Astrocyte (in vitro differentiated cells and primary cell): ENCODE measurements at places on chromosomes 7 and 10.

GRCh38 chr7:134943785-134944400 is 42.4 kb upstream of the AGBL3 start:
- DNase-seq: no peak

GRCh38 chr7:22727714-22728035 is 675 bp downstream of the IL6 start:
- DNase-seq: no peak

GRCh38 chr10:44949127-44949802 is 10.3 kb upstream of the RASSF4 start:
- no peak for DNase-seq

DNA sequence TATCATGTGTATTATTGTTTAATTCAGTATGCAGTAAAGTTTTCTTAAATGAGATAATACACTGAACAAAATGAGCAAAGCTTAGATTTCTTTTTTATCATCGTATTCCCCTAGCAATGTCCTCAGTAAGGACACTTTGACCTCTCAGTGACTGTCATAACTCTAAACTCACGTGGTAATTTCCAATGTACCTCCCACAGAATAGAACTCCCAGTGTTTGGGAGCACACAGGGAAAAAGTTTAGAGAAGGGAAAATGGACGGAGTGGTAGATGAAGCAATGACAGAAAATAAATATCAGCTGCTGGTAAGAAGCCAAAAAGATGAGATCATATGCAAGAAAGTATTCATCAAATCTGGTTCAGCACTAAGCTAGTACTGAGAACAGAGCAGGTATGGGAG is 758.6 kb upstream of the KCND2 start:
- no peak for DNase-seq

GRCh38 chr7:43314379-43315158 is 202.1 kb downstream of the HECW1 start:
- no peak for DNase-seq

DNA sequence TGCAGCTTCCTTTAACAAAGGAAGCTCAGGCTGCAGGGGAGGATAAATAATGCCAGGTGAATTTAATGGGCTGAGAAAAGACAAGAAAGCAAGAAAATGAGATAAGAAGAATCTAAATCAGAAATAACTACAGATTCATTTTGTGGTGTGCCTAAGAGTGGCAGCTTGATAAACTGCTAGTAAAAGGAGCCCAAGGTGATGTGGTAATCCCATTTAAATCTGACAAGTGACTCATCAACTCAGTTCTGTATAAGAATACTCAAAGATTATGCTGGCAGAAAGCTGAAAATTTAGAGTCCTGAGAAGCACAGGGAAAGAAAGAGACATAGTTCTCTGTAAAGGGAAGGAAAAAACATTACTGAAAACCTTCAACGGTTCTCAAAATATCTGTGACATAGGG is 109.4 kb upstream of the PDE1C start:
- DNase-seq: peak; percentile 69

DNA sequence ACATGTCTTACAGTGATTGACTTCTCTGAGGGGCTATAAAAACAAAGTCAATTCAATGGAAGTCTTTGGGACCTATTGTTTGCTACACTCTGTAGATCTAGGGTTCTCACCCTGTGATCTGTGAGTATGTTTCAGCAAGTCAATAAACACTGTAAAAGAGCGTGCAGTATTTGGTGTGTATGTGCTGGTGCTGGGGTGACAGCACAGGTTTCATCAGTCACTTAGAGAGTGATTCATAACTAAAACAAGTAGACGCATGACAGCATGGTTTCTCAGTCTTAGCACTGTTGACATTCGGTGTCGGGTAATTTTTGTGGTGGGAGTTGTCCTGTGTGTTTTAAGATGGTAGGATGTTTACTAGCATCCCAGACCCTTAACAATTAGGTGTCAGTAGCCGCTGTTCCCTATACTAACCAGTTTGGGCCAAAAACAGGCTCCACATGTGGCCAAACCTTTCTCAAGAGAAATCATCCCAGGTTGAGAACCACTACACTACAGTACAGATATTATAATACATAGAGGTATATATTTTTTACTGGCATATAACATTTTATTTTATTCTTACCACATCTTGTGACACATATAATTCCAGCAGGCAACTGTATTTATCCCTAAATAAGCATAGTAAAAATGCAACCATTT is 411.8 kb downstream of the ARL4A start:
- peak; percentile 21 for DNase-seq

DNA sequence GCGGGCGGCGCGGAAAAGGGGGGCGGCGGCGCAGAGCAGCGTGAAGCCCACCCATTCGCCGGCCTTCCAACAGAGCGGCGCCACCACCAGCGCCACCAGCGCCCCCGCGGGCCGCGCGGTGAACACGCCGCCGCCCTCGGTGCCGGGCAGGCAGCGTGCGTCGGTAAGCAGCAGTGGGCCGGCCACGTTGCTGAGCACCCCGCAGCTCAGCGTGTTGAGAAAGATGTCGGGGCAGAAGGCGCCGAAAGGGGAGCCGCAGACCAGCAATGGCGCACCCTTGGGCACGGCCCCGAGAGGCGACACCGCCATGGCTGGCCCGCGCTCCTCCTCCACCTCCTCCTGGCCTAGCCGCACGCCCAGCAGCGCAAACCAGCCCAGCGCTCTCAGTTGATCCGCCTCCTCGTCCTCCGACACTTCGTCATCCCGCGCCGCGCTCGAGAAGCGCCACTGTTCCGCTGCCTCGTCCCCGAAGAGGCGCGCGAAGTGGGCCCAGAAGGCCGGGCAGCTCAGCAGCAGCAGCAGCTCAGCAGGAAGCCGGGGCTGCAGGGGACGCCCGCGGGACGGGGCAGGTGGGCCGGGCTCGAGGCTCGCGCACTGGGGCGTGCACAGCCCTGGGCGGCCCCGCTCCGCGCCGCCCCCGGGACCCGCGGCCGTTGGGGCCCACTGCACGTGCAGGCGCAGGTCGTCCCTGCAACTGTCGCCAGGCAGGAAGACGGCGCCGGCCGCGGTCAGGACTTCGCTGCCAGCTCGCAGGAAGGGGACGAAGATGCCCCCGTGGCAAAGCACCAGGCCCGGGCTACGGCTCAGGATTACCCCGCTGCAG is 623 bp downstream of the TYSND1 start:
- peak; percentile 51 for DNase-seq

- DNase-seq: no peak
These were observed 258.5 kb upstream of the FERD3L start for GRCh38 chr7:19403691-19404090.

GRCh38 chr7:324011-324410 is 34.0 kb downstream of the FOXL3 start:
- DNase-seq: no peak

GRCh38 chr7:47609803-47610452 is 28.0 kb upstream of the TNS3 start:
- DNase-seq: peak; percentile 90

DNA sequence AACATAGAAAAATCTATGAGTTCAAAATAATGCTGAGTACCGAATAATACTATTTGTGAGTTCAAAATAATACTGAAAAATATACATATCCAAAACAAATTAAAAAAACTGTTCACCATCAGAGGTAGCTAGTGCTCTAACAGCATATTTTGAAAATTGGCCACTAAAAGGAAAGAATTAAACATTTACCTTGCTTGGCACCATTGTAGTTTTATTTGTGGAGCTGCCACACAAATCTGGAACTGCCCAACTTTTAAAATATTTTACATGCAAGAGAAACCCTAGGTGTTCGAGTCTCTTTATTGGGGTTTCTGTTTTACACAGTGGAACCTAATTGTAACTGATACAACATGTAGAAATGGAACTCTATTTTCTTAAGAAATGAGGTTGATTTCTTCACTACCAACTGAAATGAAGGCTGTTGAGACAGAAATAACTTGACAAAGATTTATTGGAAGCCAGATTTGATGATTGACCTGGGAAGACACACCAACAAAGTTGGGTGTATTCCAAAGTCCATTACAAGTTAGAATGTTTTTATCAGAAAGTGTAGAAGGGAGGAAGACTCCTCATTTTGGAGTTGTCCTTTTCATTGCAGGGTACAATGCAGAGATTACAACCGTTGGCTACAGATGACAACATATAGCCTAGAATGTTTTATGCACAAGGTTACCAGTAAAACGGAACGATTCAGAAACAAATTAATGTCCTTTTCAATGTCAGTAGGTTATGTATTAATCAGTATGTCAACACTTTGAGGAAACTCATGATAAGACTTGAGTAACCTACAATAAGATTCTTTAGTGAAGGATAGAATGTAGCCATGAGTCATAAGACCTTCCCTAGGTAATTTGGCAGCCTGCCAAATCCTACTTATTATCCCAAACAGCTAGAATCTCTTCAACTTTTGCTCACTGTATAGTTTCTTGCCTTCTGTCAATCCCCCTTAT is 73.8 kb upstream of the PAPSS2 start:
- DNase-seq: peak; percentile 74

DNA sequence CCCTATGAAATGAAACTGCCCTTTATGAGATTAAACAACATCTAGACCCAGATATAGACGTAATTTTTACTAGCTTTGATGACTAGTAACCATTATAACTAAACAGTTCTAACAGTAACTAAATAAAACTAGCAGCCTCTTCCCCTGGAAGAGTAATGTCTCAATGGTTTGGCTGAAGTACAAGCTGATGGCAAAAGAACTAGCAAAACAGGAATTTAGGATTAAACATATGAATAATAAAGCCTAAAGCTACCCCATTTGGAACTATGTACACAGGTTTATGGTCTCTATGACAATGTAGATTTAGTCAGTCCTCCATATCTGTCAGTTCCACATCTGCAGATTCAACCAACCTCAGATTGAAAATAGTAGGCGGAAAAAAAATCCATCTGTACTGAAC is 6.4 kb downstream of the DPY19L1 start:
- DNase-seq: no peak

DNA sequence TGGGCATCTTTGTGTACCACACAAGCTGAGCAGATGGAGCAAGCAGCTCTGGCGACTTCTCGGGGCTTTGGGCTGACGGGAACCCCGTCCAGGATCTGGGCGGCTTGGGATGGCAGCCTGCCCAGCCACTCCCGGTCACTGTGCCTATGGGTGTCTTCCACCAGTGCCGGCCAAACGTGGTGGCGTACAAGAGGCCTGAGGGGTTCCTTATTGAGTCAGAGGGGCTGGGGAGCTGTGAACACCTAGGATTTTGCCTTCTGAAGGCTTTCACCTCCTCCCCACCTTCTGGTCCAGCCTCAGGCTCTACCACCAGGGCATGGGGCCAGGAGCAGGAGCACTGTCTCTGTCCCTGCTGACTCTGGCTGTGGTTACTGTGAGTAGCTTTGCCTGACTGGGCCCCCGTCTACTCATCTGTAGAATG is 71.8 kb upstream of the PPIF start:
- DNase-seq: peak; percentile 23

- peak; percentile 92 for DNase-seq
These were observed 455.7 kb upstream of the KLF6 start for GRCh38 chr10:4240608-4241197.

- no peak for DNase-seq
These were observed 72.9 kb downstream of the CDK14 start for GRCh38 chr7:90668992-90669391.

DNA sequence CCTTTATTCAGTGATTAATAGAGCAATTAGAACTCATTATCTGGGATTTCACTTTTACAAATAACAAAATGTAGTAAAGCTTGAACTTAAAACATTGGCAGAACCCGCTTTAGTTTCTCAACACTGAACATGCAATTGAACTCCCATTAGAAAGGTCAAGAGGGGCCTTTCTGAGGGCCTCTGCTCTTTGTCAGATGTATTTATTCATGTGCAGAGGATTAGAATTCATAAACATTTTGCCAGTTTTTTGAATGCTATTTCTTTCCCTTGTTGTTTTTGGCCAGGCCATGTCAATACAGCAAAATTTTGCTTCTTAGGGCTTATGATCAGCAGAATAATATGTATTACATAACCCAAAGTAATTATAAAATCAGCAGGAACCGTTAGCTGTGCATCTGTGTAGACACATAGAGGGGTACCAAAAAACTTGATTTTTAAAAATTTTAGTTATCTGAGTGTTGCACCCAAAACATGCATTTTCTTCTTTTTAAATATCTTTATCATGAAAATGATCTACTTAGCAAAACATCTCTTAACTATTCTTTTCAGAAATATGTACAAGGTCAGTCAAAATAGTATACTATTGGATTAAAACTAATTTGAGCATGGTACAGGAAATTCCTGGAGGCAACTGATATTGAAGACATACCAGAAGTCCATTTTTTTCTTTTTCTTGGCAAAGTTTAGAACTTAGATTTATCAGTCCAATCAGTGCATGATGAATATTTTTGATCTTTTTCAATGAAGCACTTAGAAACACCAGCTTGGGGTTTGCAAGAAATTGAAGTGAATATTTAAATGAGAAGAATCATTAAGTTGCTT is 177.5 kb downstream of the TWIST1 start:
- DNase-seq: peak; percentile 3

DNA sequence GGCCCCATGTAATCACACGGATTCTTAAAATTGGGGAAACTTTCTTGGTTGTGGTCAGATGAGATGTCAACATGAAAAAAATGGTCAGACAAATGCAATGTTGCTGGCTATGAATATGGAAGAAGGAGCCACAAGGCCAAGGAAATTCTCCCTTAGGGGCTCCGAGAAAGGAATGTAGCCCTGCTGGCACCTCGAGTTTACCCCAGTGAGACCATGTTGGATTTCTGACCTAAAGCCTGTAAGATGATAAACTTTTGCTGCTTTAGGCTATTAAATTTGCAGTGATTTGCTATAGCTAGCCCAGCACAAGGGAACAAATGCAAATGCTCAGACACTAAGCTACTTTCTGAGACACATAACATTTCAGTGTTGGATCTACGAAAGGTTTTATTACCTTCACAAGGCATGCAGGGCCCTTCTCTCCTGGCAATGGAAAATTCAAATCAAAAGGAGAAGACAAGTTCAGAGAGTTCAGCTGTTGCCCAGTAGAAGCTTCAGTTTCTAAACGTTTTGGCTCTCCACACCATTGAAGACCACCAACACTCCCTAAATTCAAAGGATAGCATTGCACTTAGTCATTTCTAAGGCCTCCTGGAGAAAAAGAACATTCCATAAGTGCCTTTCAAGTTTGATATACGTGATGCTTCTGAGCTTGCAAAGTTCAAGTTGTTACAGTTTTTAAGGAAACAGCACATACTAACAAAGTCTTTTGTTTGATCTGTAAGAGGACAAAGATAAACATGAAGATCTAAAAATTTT is 23.4 kb downstream of the MCMBP start:
- peak; percentile 88 for DNase-seq

- no peak for DNase-seq
These were observed 93.0 kb downstream of the TNS3 start for GRCh38 chr7:47488969-47489342.

DNA sequence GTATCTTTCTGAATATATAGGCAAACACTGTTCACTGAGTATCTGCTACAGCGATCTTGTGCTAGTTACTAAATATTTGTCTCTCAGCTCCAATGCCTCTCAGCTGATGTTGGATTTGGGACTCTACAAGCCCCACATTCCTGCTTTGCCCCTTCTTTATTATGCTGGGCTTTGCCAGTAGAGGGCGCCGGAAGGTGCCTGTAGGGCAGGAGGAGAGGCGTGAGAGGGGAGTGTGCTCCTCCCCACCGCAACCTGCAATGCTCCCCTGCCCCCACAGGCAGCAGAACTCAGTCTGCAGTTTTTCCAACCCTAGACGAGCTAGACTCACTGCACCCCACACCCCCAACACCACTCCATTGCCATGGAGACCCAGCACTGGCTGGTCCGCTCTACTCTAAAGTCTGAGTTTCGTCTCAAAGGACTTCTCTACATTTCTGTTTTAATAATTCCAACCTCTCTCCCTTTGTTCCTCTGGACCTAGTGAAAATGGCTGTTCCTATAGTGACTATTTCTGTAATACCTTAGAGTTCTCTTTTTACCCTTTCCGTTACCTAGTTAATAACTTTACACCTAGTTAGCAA is 337.6 kb downstream of the CCSER2 start:
- DNase-seq: no peak

GRCh38 chr7:34107276-34107675 is 201.9 kb downstream of the BMPER start:
- peak; percentile 80 for DNase-seq
